ENCODE measurements at places on chromosomes 12 and 14.

- DNase-seq, result no peak
- H3K4me3 ChIP-seq, result no peak overlapping the region
- H3K27me3 ChIP-seq, result no peaks in the 10 kb centered on the region
- no peaks in the 10 kb centered on the region for H3K36me3 ChIP-seq
- no peaks in the 10 kb centered on the region for H3K4me1 ChIP-seq
Measured at GRCh38 chr12:80161612-80162011, 62.3 kb downstream of the OTOGL start.

DNA sequence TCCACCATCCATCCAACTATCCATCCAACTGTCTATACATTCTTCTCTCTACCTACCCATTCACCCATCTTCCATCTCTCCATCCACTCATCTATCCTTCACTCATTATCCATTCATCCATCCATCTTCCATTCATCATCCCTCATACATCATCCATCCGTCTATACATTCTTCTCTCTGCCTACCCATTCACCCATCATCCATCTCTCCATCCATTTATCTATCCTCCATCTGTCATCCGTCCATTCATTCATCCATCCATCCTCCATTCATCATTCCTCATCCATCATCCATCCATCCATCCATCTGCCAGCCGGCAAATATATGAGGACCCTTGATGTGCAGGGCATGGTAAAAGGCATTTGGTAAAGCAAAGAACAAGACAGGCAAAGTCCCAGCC is 25.2 kb downstream of the AACS start:
- no peak overlapping the region for H3K4me3 ChIP-seq
- no peaks in the 10 kb centered on the region for H3K27me3 ChIP-seq
- 0 out of 2 replicates have a peak, but pooled peaks cover 9% of the 10 kb centered on the region for H3K36me3 ChIP-seq

DNA sequence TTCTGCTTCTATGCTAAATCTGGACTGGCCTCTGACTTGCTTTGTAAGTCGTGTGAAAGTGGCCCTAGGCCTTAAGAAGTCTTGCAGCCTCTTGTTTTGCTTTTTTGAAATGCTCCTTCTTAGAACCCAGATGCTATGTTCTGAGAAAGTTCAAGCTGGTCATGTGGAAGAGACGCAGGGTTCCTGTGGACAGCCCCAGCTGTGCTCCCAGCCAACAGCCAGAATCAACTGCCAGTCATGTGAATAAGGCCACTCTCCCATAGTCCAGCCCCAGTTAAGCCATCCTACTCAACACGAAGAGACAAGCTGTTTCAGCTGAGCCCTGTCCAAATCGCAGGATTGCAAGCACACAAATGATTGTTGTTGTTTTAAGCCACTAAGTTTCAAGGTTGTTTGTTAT is 37.3 kb upstream of the TBPL2 start:
- H3K4me1 ChIP-seq, result no peaks in the 10 kb centered on the region
- H3K36me3 ChIP-seq, result no peaks in the 10 kb centered on the region
- H3K27ac ChIP-seq, result no peak overlapping the region
- no peak for DNase-seq

- no peak for DNase-seq
- no peak overlapping the region for H3K27ac ChIP-seq
- no peaks in the 10 kb centered on the region for H3K36me3 ChIP-seq
- no peak overlapping the region for H3K4me3 ChIP-seq
Measured at GRCh38 chr12:53686436-53686835, 10.6 kb upstream of the ATP5MC2 start.

DNA sequence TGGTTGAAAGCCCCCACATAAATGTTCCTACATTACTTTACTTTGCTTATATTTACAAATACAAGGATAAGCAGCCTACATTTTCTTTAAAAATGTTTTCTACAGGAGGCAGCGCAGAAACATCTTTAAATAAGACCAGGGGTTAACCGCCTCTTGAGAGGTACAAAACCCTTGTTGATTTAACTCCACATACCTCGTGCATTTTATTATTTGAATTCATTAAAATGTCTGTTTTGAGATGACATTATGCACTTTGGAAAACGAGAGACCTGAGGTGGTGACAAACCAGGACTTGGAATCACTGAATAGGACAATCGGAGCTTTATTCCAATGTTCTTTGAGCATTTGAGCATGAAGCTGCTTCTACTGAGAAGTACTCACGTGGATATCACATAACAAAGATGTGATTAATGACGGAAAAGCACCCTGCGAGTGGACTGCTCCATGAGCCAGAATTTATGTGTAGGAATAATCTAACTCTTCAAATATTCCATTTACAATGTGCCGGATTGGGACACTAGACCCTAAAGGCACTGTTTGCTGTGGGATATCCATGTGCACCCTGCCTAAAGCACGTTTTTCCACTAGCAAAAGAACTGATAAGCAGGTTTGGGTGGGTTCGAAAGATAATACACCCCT is 746 bp upstream of the DUSP16 start:
- H3K36me3 ChIP-seq, result no peaks in the 10 kb centered on the region
- no peak for DNase-seq
- no peaks in the 10 kb centered on the region for H3K27me3 ChIP-seq

- no peaks in the 10 kb centered on the region for H3K27me3 ChIP-seq
- no peak for DNase-seq
- peaks cover 4% of the 10 kb centered on the region for H3K4me1 ChIP-seq
- H3K4me3 ChIP-seq, result no peak overlapping the region
Measured at GRCh38 chr12:106980944-106981343, 6.0 kb downstream of the MTERF2 start.

DNA sequence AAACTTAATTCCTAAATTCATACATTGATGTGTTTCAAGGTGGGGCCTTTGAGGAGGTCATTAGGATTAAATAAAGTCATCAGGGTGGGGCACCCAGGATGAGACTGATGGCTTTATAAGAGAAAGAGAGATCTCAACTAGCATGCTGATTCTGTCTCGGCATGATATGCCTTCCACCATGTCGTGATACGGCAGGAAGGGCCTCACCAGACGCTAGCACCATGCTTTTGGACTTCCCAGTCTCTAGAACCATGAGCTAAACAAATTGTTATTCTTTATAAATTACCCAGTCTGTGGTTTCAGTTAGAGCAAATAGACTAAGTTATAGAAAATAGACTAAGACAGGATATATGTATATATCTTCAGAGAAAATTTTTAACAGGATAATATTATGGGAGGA is 759.6 kb downstream of the MED13L start:
- no peaks in the 10 kb centered on the region for H3K4me1 ChIP-seq
- no peaks in the 10 kb centered on the region for H3K36me3 ChIP-seq
- H3K27ac ChIP-seq, result no peak overlapping the region
- no peak for DNase-seq
- no peaks in the 10 kb centered on the region for H3K27me3 ChIP-seq

GRCh38 chr14:68962681-68963080 is 16.4 kb downstream of the ACTN1 start:
- H3K4me3 ChIP-seq, result no peak overlapping the region
- peaks cover 39% of the 10 kb centered on the region for H3K4me1 ChIP-seq
- no peak for DNase-seq
- no peaks in the 10 kb centered on the region for H3K36me3 ChIP-seq

DNA sequence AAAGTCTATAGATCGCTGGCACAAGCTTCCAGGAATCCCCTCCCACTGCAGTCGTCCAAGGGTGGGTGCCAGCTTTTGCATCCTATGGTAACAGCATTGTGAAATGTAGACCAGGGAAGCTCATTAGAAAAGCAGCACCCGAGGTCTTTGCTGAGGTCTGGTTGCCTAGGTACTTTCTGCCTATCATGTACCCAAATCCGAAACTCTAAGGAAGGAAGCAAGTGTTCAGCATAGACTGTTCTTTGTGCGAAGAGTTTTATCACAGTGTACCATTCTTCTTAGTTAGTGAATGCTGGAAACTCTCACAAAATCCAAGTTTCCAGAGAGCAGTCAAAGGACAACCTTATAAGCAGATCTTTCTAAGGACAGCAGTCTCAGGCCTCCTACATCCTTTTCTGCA is 1532.7 kb upstream of the TMEM132C start:
- no peak for DNase-seq
- H3K27ac ChIP-seq, result no peak overlapping the region
- no peaks in the 10 kb centered on the region for H3K27me3 ChIP-seq
- H3K4me1 ChIP-seq, result no peaks in the 10 kb centered on the region
- H3K36me3 ChIP-seq, result no peaks in the 10 kb centered on the region
- no peak overlapping the region for H3K4me3 ChIP-seq

DNA sequence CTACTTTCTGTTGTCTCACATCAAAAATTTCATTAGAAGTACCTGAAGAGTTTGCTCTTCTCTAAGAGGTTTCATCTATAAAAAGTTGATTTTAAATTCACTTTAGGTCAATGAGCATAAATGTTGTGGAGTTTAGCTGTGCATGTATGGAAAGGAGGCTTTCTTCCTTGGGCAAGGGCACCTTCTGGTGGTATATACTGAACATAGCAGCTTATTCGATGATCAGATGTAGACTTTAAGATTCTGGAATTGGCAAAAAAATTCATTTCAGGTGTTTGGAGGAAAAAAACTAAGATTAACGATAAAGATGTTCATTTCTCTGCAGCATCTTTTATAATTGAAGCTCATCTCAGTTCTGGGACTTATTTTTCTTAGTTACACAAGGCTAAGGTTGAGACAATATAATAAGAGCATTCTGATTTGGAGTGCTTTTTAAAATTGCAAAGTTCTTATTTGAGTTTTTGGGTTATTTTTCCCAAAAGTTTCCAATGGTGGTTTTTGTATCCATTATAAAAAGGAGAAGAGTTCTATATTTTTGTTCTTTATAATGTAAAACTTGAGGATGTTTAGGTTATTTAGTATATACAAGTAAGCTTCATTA is 46.8 kb downstream of the TMEM117 start:
- no peaks in the 10 kb centered on the region for H3K36me3 ChIP-seq
- H3K27ac ChIP-seq, result no peak overlapping the region
- no peak overlapping the region for H3K4me3 ChIP-seq
- DNase-seq, result peak; percentile 39
- H3K27me3 ChIP-seq, result no peaks in the 10 kb centered on the region

DNA sequence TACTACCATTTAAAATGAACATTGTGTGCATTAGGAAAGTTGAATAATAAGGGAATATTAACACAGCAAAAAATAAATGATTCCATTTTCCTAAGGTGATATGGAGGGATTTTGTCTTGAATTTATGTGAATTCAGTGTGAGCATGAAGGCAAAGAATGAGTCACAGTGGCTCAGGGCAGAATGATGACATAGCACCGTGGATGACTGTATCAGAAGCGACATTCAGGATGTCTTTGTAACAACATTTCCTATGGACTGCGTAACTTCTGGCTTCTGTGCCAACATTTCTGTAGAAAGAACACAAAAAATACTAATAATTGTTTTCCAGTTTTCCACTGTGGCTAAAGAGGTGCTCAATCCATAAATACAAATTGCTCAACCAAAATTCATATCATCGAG is 54.6 kb downstream of the TTC8 start:
- DNase-seq, result no peak
- H3K4me1 ChIP-seq, result no peaks in the 10 kb centered on the region
- H3K36me3 ChIP-seq, result no peaks in the 10 kb centered on the region

GRCh38 chr14:51643140-51643539 is 8.6 kb upstream of the FRMD6 start:
- H3K4me3 ChIP-seq, result no peak overlapping the region
- peaks cover 7% of the 10 kb centered on the region for H3K4me1 ChIP-seq
- no peak for DNase-seq
- H3K27ac ChIP-seq, result no peak overlapping the region
- H3K36me3 ChIP-seq, result no peaks in the 10 kb centered on the region

DNA sequence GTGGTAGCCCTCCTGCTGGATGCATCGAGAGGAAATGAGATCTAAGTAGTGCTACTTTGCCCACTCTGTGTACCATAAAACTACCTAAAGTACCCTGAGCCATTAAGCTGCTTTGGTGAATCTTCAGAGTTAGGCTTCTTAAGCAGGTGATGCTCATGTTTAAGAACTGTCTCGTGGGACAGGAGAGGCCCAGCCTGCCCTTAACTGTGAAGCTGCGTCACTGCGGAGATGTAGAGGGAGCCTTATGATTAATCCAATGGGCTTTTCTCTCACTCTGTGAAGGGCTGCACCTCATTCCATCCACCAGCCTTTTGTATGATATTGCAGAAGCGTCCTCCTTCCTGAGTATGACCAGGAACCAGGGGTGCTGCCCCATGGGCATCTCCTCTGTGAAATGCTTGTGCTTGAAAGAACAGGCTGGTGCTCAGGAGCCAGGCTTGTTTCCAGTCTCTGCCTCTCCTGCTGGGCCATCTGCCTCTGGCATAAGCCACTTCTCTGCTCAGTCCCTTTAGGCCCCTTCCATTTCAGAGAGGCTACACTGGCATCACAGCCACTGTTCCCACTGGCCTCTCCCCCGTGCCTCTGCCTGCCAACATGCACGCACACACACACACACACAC is 6.8 kb upstream of the CCDC177 start:
- no peak overlapping the region for H3K4me3 ChIP-seq
- no peak overlapping the region for H3K27ac ChIP-seq
- H3K36me3 ChIP-seq, result no peaks in the 10 kb centered on the region
- H3K4me1 ChIP-seq, result no peaks in the 10 kb centered on the region
- no peaks in the 10 kb centered on the region for H3K27me3 ChIP-seq
- DNase-seq, result no peak

DNA sequence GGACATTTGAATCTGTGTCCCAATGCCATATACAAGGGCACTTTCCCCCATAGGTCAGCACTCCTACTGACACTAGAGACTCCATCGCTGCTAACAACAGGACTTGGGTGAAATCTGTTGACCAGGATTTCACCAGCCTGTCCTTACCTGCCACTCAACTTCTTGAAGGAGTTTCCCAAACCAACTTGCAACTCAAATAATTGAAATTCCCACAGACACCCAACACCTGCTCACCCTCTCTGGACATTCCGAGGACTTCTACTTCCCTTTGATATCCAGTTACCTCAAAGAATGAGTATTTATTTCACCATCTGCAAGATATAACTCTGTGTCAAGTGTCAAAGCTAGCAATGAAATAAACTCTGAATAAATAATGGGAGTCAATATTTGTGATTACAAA is 44.6 kb downstream of the LLPH start:
- H3K4me3 ChIP-seq, result no peak overlapping the region
- H3K27ac ChIP-seq, result no peak overlapping the region
- no peaks in the 10 kb centered on the region for H3K4me1 ChIP-seq
- no peak for DNase-seq

DNA sequence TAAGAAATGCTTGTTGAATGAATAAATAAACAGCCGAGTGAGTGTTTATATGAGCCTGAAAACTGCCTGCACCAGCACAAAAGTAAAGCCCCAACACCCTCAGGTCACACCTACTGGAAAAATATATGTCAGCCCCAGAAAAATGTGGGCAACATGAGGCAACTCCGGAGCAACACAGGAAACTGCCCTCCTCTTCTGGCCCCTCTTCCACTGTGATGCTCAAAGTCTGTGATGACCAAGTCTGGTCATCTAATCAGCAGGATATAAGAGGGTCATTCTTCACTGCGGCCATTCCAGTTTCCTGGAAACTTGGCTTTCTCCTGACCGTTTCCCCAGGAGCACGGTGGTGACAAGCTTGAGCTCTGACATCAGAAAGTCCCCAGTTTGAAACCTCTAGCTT is 159.6 kb upstream of the PZP start:
- H3K36me3 ChIP-seq, result no peaks in the 10 kb centered on the region
- no peaks in the 10 kb centered on the region for H3K27me3 ChIP-seq
- H3K4me3 ChIP-seq, result no peak overlapping the region

GRCh38 chr12:21828136-21828775 is 53.8 kb upstream of the KCNJ8 start:
- no peaks in the 10 kb centered on the region for H3K4me1 ChIP-seq
- DNase-seq, result no peak
- no peaks in the 10 kb centered on the region for H3K36me3 ChIP-seq
- no peaks in the 10 kb centered on the region for H3K27me3 ChIP-seq

GRCh38 chr12:88998421-88998820 is 353.9 kb downstream of the DUSP6 start:
- DNase-seq, result no peak
- H3K4me3 ChIP-seq, result no peak overlapping the region
- H3K36me3 ChIP-seq, result peaks cover 3% of the 10 kb centered on the region
- H3K27me3 ChIP-seq, result no peaks in the 10 kb centered on the region
- H3K4me1 ChIP-seq, result peaks cover 7% of the 10 kb centered on the region
- H3K27ac ChIP-seq, result no peak overlapping the region

All from HCT116 (cell line).